ENCODE measurements at places on chromosomes 3 and 15.

DNA sequence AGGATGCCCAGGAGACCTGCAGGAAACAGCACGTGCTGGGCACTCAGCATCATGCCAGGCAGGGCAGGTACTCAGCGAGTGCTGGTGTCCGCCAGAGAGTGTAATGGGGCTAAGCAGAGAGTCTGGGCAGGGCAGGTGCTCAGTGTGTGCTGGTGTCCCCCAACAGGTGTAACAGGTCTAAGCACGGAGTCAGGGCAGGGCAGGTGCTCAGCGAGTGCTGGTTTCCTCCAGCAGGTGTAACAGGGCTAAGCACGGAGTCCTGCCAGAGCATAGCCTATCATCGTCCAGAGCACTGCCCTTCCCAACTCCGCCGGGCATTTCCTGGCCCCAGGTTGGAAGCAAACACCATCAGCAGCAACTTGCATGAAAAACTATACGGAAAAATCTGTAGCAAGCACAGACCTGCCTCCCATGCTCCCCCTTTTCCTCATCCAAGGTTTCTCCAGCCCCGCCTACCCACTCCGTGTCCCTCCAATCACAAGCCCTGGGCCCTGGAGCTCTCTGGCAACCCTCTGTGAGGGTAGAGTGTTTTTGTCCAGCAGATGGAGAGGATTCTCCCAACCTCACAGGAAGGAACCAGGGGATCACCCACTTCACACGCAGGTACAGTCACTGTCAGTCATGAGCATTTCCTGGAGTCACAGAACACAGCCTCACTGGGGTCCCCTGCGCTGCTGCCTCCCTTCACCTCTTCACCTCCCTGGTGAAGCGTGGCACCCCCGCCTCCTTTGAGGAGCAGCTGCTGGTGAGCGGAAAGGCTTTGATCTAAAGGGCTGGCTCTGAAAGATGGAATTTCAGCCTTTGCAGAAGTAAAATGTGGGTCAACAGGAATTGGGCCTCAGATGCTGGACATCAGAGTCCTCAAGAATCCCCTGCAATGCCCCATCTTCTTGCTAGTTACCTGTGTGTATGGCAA, 302.5 kb downstream of the OCA2 start:
- DNase-seq: no peak

GRCh38 chr15:57684491-57685151, 21.9 kb upstream of the POLR2M start:
- no peak for DNase-seq

GRCh38 chr15:74790080-74790916, 8.4 kb downstream of the CSK start:
- no peak for DNase-seq

- no peak for DNase-seq
Observed at GRCh38 chr15:68679161-68679560, 100.4 kb downstream of the CORO2B start.

- DNase-seq: no peak
Observed at GRCh38 chr15:75779504-75779903, 63.7 kb upstream of the UBE2Q2 start.

DNA sequence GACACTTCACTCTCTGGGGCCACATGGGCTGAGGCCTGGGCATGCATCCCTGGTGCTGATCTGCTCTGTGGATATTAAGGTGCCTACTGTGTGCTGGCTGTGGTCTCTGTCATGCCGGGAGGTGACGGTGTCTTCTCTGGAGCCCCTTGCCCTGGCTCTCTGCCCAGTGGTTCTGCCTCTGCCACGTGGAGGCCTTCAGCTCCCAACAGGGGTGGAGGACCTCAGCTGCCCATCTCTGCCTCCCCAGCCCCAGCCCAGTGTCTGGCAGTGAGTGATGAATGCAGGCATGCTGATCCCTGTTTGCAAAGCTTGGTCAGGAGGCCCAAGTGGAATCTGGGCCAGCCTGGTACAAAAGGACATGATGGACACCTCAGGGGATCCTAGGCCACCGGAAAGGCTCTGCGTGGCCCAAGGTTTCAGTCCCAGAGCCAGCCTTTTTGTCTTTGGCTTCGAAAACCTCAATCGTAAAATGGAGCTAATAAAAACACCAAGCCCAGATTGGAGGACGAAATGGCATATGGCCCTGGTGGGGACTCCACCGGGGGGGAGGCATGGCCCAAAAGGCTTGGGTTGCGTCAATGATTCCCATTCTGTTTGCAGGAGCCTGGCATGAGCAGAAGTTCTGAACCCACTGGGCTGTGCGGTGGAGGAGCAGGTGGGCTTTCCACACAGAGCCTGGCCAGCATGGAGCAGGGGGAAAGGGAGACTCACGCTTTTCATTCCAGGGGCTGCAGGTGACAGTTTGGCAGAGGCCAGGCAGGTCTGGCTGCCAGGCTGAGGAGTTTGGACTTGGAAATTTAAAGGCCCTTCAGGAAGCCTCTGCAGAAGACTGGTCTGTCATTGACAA, 54.7 kb upstream of the KLF13 start:
- no peak for DNase-seq

GRCh38 chr3:190746531-190746930, 116.0 kb downstream of the GMNC start:
- DNase-seq: no peak

DNA sequence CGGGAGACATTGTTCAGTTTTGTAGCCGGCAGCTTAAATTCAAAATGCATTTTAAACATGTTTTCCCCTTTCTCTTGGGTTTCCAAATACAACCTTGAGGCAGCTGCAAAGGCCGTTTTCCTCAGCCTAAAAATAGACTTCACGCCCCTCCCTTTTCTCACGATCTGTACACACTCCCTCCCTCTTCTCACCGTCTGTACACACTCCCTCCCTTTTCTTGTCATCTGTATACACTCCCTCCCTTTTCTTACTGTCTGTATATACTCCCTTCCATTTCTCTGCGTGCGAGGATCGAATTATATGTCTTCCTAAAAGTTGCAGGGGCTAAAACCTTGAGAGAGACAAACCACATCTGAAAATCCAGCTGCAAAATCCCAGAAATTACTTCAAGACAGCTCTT, 8.9 kb downstream of the MUC4 start:
- DNase-seq: no peak

- no peak for DNase-seq
Observed at GRCh38 chr3:172176061-172176770, 136.8 kb downstream of the FNDC3B start.

DNA sequence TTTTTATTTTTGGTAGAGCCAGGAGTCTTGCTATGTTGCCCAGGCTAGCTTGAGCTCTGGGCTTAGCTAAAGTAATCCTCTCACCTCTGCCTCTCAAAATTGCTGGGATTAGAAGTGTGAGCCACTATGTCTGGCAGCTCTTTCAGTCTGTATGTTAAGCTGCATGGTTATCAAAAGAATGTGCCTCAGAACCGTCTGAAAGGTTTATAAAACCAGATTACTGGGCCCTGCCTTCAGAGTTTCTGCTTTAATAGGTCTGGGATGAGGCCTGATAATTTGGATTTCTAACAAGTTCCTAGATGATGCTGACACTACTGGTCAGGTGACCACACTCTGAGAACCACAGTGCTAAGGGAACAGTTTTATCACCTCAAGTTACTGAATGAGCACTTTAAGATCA, 34.6 kb downstream of the SENP5 start:
- no peak for DNase-seq

DNA sequence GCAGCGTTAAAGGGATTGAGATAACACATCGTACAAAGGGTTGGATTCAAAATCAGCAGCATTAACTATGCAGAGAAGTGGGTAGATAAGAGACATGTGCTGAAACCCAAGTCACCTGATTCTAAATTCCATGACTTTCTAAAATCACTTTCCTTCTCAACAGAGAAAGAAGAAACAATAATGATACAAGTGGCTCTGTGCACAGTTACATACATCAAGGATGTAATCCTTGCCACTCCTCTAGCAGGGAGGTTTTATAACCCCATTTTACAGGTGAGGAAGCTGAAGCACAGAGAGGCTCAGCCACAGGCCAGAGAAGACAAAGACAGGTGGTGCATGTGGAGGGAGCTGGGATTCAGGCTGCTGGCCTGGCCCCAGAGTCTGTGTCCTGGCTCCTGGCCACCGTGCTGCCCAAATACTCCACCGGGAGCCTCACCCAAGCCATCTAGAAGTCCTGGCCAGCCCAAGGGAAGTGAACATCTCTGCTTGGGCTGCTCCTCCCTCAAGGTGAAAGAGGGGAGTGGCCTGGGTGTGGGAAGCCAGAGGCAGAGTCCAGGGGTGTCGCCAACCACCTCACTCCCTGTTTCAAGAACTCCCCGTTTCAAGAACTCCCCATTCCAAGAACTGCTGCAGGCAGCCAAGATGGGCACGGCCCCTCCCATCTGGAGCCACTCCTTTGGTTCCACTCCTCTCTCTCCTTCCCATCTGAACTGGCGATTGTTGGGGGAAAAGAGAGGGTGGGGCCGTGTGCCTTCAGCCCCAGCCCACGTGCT, 147.1 kb downstream of the NUP210 start:
- no peak for DNase-seq

DNA sequence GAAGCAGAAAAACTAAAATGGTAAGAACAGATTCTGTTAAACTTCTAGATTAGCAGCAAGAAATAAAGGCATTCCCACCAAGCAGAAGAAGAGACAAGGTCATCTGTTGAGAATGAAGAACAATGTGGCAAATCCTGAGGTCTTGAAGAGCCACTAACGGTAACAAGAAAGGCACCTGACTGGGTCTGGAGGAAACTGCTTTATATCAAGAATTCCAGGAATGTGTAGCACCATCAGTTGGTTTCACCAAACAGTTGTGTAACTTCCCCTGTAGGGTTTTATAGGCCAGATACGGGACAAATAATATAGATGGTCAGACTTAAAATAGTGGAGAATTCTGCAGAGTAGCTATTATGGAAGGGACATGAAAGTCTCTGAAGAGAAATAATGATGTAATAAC, 57.3 kb downstream of the ACAP2 start:
- no peak for DNase-seq

DNA sequence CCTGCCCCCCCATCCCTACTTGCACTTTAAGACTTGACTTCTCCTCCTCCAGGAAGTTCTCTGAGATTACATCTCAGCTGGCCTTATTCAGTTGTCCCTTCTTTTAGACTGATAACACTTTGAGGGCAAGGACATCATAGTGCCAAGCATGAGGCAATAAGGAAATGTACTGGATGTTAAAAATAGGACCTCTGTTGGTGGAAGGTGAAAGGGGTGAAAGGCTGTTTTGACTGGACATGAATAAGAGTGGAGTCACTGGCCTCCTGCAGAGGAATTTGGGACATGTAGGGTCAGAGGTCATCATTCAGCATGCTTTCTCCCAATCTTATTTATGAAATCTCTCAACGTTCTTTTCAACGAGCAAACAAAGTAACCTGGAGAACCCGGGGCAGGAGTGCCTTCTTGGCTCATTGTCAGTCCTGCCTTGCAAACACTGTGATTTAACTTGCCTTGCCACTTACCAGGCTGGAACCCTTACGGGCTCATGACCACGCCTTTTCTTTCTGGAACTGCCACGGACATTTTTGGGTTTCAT, 38.6 kb downstream of the TRIM71 start:
- no peak for DNase-seq

DNA sequence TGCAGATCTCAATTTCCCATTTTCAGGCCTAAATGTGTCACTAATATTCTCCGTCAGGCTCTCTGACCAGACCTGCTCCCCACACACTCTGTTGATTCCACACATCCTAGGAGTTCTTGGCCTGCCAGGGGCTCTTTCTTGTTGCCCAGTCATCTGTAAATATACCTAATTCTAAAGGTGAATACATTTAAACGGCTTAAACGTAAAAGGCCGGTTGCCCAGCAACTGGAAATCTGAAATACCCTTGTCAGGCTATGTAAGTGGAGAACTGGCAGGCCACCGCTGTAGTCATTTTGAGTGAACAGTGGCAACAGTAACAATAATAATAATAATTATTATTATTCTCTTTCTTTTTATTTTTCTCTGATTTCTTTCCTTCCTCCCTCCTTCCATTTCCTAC, 302.7 kb downstream of the AGBL1 start:
- no peak for DNase-seq

DNA sequence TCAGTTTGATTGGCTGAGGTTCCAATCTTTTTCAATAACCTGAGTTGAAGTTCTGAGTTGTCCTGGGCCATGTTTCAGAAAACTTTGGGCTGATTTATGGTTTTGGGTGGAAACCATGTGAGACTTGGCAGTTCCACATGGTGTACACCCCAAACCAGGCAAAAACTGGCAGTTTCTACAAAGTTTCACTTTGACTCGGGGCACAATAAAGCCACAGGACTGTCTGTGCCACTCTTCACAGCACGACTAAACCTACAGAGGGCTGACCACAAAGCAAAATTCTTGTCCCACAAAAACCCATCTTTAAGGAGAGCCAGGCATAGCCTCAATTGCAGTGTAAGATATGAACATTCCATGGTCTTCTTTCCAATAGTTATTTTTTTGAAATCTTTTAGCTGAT, 155.0 kb downstream of the DUT start:
- no peak for DNase-seq

DNA sequence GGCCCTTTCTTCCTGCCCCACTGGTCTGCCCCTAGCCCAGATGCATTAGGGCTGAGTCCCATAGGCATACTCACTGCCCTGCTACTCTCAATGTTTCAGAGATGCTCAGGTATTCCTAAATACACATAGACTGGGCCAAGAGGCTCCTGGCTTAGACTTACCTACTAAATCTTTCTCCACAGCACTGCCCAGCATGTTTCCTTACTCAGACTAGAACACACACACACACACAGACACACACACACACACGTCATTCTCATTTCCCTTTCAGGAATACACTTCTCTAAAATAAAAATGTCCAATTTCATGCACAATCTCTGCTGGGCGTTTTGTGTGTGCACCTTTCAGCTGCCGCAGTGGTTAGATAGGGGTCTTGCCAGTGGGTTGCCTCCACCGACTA, 175.7 kb downstream of the FAM43A start:
- no peak for DNase-seq

DNA sequence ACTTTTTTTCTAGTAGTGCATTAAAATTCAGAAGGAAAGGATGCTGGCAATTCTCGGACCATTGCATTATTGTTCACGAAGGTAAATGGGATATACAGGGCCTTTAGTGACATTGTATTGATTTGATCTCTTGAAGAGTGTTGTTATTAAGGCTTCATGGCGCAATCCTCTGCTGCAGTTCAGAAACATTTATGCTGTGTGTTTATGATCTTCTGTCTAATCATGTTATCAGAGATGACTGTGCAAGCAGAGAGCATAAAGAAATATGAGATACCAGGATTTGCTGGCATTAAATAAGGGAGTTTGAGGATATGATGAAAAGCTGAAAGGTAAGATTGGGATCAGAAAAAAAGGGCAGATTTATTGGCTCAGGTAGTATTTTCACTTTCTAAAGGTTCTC, 180.6 kb downstream of the EPHA6 start:
- no peak for DNase-seq

DNA sequence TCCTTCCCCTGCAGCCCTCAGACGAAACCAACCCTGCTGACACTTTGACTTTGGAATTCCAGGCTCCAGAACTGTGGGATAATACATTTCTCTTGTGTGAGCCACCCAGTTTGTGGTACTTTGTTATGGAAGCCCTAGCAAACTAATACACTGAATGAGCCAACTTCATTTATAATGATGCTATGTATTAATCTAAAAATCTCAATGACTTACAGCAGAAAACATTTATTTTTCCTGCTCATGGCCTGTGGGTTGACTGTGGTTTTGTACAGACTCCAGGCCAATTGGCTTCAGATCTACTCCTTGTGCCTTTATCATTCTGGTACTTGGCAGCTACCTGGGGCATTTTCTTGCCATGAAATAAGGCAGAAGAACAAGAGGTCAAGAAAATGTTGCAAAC, 152.4 kb downstream of the EBLN2 start:
- DNase-seq: no peak
